ENCODE measurements at places on chromosomes 12 and 14.

- DNase-seq, result no peak
Observed at GRCh38 chr12:87779016-87779415, 250.2 kb downstream of the C12orf50 start.

DNA sequence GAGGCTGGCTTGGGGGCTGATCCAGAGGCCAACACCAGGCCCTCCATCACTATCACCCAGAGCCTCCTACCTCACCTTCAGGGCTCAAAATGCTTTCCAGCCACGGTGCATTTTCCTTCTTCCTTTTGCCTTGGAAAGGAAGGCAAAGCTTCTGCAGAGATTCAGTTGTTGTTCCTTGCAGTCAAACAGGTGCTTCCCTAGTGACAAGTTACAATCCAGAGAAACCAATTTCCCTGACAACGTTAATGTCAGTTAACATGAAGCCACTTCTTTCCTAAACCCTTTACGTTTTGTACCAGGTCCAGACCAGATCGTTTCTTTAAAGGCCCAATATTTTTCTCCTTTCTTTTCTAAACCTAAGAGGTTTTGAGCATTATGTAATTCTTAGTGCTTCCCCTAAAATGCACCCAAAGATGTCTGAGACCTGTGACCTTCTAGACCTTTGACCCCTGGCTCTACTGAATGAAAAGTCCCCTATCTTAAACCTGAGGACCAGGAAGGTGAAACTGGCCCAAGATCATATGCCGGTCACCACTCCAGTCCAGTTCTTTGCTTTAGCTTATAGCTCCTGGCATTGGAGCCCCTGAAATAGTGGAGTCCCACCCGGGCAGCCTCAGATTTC is 211.5 kb downstream of the SLC41A2 start:
- no peak for DNase-seq

DNA sequence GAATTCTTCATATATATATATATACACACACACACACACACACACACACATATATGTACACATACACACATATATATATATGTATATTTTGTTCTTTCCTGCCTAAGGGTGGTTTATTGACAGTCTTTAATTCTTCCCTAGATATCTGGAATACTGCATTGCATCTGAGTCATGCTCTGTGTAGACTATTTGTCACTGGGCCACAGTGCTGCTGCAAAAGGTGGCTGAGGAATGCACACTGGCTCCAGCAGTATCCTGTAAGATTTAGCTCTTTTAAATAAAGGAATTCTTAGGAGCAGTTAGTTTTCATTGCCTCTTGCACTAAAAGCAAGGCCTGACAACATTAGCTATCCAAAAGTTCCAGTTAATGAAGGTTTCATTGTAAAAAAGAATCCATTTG is 200.9 kb downstream of the APAF1 start:
- no peak for DNase-seq

DNA sequence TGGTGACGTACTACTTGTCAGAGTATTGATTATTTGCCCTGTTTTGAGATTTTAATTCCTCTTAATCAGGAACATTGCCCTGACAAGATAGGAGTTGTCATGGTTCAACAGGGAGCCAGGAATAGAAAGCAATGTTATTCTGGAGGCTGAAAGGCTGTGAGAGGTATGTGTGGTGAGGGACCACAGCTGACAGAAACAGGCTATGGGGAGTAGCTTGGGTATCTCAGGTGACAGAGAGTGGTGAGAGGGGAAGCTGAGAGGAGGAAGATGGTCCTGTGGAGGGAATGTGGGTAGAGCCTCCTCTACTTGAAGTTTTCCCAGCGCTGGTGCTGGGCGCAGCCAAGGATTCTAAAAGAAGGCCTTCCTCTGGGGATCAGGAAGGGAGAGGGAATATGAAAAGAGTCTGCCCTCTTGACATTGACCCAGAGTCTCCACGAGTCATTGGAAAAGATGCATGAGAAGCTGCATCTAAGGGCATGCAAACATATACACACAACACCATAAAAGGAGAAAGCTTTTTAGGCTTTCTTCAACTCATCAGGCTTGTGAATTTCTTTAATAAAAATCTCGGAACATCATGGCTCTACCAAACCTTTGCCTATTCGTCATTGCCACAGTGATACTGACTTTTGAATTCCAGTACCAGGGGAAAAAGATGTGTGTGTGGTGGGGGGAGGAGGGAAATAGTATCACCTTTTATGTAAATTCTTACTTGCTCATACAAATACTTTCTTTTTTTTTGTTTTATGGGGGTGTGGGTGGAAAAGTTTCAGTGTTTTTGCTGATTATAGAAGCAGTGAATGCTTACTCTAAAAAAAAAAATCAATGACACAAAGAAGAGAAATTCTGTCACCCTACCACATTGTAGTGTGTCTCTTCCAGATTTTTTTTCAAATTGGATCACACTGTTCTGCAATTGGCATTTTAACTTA is 39.9 kb upstream of the DHRS7 start:
- no peak for DNase-seq

- no peak for DNase-seq
Observed at GRCh38 chr12:4435537-4435936, 10.1 kb downstream of the FGF6 start.

GRCh38 chr12:108254517-108255251 is 84.4 kb downstream of the CMKLR1 start:
- DNase-seq, result no peak

GRCh38 chr14:71242237-71242748 is 335.0 kb downstream of the PCNX1 start:
- no peak for DNase-seq

All from activated CD4-positive, CD25-positive, alpha-beta regulatory T cell treated with anti-CD3 and anti-CD28 coated beads, Interleukin-2, amount 50 U/mL, for 16 hours (primary cell).